ENCODE measurements at places on chromosomes 11 and 22.

DNA sequence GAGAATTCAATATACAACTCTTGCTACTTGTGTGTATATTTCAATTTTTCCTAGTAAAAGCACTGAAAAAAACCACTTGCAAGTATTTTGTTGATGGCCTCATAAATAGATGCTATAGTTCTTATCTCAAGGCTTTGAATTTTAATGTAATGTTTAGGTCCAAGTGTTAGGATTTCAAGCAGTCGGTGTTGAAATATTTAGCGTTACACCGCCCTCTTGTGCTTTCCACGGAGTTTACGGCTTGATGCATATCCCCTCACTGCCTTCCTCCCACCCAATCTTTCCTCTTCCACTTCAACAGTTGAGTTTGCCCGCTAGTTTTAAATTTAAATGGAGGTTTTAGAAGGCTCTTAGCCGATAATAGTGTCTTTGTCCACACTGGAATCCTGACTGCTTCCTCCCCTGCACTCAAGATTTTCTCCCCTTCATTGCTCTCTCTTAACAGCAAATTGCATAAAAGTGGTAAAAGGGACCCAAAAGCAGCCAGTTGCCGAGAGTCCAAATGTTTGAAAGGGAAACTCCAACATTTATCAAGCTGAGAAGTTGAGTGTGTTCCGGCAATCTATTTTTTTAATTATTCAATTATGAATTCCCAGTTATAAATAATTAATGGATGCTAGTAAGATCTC, 25.9 kb upstream of the HTATIP2 start:
- DNase-seq: no peak

GRCh38 chr11:46410021-46410420, 18.4 kb upstream of the CHRM4 start:
- DNase-seq: no peak

DNA sequence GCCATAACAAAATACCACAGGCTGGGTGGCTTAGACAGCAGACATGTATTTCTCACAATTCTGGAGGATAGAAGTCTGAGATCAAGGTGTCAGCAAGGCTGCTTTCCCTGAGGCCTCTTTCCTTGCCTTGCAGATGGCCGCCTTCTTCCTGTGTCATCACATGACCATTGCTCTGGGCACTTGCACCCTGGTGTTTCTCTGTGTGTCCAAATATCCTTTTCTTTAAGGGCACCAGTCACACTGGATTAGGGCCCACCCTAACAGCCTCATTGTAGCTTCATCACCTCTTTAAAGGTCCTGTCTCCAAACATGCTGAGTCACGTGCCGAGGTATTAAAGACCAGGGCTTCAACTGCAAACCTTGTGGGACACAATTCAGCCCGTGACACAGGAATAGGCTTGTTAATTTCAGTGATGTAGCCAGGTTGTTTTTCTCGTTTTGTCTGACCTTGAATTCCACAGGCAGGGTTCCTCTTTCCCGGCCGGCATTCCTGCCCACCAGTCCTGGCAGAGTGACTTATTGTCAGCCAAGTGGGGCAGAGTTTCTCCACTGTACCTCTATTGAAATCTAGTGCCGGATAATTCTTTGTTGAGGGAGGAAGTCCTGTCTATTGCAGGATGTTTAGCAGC, 100.1 kb downstream of the KCNQ1OT1 start:
- DNase-seq: no peak

DNA sequence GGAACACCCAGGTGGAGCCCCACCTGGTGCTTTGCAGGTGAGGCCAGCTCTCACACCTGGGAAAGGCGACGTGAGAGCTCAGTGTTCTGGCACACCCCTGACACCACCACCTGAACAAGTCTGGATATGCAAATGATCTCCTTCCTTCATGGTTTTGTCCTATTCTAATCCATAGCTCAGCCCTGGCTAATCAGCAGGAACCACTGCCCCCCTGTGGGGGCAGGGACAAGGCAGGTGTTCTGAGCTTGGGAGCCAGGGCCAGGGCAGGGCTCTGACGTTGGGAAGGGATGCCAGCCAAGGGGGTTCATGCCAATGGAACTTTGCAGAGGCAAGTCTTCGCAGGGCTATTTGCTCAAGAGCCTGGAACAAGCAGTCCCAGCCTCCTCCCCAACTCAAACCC, 144.2 kb downstream of the TRIM29 start:
- DNase-seq: no peak

DNA sequence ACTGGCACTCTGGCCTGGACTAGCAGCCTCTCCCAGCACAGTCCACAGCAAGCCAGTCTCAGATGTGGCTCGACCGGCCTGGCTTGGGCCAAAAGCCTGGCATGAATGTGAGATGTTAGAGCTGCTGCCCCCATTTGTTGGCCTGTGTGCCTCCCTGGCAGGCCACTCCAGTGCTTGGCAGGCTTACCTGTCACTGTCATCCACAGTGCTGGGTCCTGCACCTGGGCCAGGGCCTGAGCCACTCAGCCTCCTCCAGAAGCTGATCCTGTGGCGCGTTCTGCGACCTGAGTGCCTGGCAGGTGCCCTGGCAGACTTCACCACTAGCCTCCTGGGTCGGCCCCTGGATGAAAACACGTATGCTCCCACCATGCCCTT, 36.1 kb downstream of the RRP8 start:
- no peak for DNase-seq

DNA sequence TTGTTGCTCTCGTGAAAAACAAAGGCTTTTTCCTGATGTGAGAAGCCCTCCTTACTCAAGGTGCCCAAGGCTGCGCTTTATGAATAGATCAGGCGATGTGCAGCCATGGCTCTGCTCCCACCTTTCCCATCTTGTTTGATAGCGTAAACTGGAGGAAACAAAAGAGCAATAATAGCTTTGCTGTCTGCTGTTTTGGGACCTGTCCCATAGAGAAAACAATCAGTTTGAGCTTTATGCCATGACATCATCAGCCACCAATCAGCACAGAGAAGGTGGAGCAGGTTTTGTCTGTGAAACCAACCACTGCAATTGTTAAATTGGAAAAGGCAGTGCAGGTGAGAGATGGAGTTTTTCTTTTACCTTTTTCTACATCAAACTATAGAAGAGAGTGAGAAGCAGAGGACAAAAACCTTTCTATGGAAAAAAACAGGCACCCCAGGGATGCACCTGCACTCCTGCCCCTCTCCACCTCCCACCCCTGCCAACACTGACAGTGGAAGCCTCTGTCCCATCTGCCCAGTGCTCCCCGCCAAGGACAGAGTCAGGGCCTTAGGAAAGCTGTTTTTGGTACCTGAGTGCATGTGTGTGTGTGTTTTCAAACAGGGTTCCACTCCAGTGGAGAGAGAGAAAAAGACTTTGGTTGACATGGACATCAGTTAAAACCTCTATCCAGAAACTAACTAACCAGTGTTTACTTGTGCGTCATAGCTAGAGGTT, 80.7 kb downstream of the MICAL3 start:
- no peak for DNase-seq

DNA sequence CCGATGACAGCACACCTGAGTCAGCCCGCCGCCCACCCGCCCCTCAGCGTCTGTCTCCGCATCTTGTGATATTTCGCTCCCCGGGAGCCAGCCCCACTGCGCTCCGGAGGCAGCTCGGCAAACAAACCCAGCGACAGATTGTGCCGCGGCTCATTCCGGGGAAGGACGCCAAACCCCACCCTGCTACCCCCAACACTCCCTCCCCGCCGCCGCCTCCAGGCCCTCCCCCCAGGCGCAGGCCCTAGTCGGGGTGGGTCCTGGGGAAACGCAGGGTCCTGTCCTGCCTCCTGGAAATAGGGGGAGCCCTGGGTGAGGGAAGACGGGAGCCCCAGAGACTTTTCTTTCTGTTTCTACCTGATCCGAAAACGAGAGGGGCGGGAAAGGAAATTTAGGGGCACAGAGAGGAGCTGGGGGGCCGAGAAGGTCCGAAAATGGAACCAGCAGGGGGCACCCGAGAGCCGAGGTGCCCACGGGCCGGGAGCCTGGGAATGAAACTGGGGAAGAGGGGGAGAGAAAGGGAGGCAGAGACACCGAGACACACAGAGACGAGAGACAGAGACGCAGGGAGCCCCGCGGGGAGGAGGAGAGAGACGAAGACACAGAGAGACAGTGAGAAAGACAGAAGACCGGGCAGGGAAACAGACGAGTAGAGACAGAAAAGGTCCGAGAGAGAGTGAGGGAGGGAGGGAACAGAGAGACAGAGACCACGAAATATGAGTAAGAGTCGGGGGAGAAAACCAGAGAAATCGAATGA, 1.7 kb upstream of the RTN4RL2 start:
- no peak for DNase-seq

- no peak for DNase-seq
These were observed 227.7 kb upstream of the B3GAT1 start for GRCh38 chr11:134639586-134640330.

GRCh38 chr11:130549393-130549999, 101.1 kb downstream of the ADAMTS15 start:
- DNase-seq: no peak

GRCh38 chr11:5507177-5507932, 2.4 kb downstream of the UBQLN3 start:
- DNase-seq: no peak

GRCh38 chr11:70627219-70627618, 228.9 kb downstream of the CTTN start:
- DNase-seq: no peak

- DNase-seq: no peak
These were observed 195.9 kb upstream of the NCAM1 start for GRCh38 chr11:112765337-112765736.

DNA sequence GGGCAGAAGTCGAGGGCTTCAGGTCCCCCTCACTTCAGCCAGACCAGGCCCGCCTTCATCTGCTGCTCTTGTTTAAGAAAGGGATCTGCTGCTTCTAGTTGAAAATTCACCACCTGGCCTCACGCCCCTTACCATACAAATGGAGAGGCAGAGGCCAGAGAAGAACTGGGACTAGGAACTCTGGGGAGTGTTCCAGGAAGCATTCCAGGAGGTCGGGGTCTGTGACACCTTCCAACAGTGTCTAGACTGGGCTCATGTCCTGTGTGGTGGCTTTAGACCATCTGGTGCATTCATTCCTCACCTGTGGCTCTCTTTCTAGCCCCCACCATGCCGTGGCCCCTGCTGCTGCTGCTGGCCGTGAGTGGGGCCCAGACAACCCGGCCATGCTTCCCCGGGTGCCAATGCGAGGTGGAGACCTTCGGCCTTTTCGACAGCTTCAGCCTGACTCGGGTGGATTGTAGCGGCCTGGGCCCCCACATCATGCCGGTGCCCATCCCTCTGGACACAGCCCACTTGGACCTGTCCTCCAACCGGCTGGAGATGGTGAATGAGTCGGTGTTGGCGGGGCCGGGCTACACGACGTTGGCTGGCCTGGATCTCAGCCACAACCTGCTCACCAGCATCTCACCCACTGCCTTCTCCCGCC, 12.3 kb downstream of the TSKU start:
- no peak for DNase-seq

- no peak for DNase-seq
These were observed 800 bp downstream of the KCNJ5 start for GRCh38 chr11:128891913-128892398.

DNA sequence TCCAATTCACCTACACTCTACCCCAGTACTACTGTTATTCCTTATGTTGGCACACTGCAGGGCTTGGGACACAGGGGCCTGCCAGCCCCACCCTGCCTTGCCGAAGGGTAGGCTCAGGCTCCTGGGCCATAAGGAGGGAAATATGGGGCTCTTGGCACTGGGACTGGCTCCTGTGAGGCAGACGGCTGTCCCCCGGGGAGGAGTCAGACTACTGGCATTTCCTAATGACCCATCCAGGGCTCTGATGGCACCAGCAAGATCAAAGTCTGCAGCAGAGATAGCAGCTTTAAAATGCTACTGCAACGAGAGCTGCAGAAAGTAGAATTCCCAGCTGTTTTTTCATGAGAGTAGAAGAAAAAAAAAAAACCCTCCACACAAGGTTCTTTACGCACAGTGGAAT, 42.2 kb upstream of the CYP2D6 start:
- no peak for DNase-seq

GRCh38 chr11:12274056-12274455, 103.3 kb upstream of the PARVA start:
- no peak for DNase-seq

- DNase-seq: no peak
These were observed 590.8 kb downstream of the SOX6 start for GRCh38 chr11:15765530-15765929.

DNA sequence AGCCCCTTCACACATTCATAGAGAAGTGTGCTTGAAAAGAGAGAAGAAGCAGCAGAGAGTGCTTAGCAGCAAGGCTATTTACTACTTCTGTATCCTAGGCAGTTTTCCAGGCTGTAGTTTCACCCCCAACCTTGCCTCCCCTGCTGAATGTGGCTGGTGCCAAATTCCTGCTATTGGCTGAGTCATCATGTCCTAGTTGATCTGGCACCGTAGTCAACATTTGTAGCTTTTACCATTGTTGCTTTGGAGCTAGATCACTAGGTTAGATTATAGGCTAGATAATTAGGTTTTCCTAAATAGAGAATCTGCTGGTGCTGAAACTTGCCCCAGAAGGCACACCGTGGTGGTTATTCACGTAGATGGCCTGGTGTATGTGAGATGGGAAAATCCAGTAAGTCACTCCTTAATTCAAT, 32.7 kb downstream of the ARHGAP42 start:
- no peak for DNase-seq

- DNase-seq: no peak
These were observed 189.5 kb downstream of the TBC1D22A start for GRCh38 chr22:46951973-46952372.

DNA sequence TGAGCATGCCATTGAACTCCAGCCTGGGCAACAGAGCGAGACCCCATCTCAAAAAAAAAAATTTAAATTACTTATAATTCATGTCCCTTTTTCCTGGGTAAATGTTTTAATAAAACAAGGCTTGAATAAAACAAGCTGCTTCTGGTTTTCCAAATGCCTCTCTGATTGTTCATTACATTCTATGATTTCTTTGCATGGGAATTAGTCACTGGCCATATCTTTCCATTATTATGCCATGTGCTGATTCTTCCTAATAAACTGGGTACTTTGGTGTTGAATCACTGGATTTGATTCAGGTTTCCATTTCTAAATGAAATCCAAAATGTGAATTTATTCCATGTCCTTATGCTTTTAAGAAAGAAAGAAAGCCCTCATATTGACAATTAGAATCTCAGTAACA, 42.6 kb downstream of the ZNF215 start:
- no peak for DNase-seq

- no peak for DNase-seq
These were observed 8.1 kb downstream of the CLPB start for GRCh38 chr11:72426103-72426757.

Measured in cortex of kidney (tissue), 1 donor.